Effector memory CD8-positive, alpha-beta T cell (primary cell): ENCODE measurements at places on chromosomes 12 and 14.

DNA sequence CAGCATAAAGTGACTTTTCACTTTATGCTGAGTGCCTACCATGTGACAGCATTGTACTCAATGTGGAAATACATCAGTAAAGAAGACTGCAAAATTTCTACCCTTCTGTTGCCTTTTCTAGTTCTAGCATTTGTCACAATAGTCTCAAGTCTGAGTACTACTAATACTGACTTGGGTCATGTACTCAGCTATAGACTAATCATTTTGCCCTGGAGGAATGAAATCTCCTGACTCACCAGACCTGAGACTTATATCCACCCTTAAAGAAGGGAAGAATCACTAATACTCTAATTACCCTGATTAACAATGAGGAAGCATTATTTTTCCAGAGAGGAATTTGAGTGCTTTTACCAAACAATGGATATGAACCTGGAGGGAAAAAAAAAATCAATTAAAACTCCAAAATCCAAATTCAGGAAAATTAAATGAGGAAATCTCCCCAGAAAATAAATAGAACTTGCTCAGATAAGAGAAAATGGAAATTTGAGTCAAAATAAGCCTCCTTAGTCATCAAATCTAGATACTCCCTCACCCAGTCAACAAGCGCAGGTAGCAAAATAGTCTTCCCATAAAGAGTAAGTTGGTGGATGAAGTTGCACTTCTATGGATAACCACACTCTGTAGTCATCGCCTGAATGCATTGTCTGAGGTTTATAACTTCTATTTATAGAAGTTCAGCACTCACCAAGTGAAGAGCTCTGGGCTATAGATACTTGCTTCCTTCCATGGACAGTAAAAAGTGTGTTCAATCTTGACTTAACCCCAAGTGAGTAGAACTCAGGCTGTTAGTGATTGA, 386.6 kb downstream of the SYT1 start:
- DNase-seq: no peak

DNA sequence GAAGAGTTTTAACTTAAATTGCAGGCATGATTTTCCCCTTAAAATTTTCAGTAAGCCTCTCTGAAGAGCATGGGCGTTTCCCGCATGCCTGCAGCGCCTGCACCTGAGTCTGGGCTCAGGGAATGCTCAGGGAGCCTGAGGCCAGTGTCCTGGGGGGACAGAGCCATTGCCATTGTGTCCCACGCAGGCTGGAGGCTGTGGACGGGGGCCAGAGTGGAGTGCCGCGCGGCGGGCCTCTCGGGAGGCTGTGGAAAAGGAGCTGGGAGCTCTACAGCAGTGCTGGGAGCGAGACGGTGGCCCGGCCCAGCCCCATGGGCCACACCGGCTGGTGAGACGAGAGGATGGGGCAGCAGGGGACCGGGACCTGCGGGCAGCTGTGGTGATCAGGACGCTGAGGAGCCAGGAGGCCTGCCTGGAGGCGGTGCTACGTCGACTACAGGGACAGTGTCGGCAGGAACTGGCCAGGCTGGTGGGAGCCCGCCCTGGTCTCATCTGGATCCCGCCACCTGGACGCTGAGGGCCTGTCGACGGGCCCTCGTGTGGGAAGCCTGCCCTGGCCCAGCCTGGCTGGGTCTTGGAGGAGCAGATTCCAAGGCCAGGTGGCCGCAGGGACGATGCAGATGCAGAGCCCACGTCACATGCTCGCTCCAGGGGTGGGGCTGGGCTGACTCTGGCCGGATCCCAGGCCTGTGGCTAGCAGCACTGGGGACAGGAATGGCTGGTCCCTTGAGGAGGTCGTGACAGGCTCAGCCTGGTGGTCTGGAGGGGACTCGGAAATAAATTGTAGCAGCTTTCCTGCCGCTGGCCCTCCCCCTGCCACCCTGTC, 7.6 kb downstream of the TEDC1 start:
- DNase-seq: no peak

GRCh38 chr12:4271717-4272423, 1.7 kb upstream of the CCND2 start:
- peak; percentile 82 for DNase-seq

- DNase-seq: no peak
Observed at GRCh38 chr12:108333898-108334699, 5.0 kb downstream of the CMKLR1 start.

GRCh38 chr12:120775862-120776552, 50.4 kb downstream of the ACADS start:
- DNase-seq: no peak

- no peak for DNase-seq
Observed at GRCh38 chr12:91613223-91613779, 430.7 kb upstream of the DCN start.

GRCh38 chr12:101267111-101267510, 12.8 kb upstream of the UTP20 start:
- no peak for DNase-seq

GRCh38 chr12:27541031-27541719, 17.2 kb downstream of the PPFIBP1 start:
- DNase-seq: no peak

DNA sequence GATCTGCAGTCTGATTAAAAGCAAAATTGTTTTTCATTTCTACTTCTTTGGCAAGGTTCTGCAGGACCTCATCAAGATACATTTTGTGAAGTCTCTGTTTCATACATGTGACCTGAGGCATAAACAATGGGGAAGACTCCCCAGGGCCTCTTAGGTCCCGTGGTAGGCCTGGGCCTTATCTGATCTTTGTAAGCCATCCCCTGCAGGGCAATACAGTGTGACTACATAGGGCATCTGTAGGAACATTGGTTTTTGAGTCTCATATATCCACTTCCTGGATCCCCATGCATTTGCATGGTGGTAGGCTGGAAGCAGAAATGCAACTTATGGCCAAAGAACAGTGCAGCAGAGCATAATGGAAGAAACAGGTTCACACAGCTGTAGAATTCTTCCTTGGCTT, 6.0 kb downstream of the FAR2 start:
- DNase-seq: no peak

GRCh38 chr14:20745571-20746358, at the start of gene EDDM3A:
Gene EDDM3A (plus strand): TSS chr14:20745887. CDS start chr14:20747581, 1,694 bp downstream.
- no peak for DNase-seq

GRCh38 chr12:116495260-116495659, 63.9 kb upstream of the MAP1LC3B2 start:
- DNase-seq: no peak

- DNase-seq: no peak
Observed at GRCh38 chr14:25009891-25010290, 40.1 kb downstream of the STXBP6 start.

- no peak for DNase-seq
Observed at GRCh38 chr12:71870416-71870815, 30.9 kb downstream of the TBC1D15 start.

GRCh38 chr12:53738406-53739213, 11.4 kb upstream of the CALCOCO1 start:
- DNase-seq: no peak

DNA sequence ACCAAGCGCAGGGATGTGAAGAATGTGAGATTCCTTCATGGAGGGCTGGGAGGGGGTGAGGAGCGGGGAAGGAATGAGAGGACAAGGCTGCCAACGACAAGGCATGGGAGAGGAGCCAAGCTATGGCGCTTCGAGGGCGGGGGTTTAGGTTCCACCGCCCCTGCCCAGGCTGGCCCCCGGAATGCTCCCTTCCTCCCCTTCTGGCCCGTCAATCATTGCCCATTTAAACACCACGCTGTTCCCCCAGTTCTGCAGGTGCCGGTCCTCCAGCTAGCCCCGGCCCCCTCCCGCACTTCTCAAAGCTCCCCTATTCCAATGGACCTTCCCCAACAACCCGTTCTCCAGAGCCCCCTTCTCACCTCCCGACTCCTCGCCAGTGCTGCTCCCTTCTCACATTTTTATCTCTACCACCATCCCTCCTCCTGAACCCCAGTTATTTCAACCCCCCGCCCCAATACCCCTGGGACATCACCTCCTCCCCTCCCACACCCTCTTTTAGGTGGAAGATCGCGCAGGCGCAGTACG, 428 bp downstream of the RNF41 start:
- DNase-seq: no peak

- no peak for DNase-seq
Observed at GRCh38 chr14:98008381-98009113, 1211.4 kb downstream of the VRK1 start.

- no peak for DNase-seq
Observed at GRCh38 chr12:85394065-85394464, 114.0 kb downstream of the ALX1 start.

GRCh38 chr12:97640826-97641225, 178.2 kb downstream of the RMST start:
- no peak for DNase-seq

GRCh38 chr12:109440851-109441490, 36.1 kb downstream of the KCTD10 start:
- no peak for DNase-seq

GRCh38 chr14:99268810-99269707, 2.9 kb downstream of the BCL11B start:
- DNase-seq: no peak

DNA sequence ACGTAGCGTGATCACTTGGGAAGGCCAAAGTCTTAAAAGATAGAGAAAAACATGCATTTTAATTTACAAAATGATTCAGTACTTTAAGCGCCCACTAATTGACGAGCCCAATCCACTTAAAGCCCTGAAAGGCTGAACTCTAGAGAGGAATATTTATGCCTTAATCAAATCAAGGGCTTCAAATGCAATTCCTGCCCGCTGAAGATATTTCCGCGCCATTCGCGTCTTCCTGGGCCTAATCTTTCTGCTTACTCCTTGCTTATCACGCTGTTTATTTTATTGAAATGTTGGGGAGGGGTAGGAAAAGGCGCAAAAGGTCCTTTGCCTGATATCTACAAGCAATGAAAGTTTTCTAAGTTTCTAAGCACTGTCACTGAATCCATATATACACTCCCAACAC, 4.0 kb downstream of the TBX3 start:
- no peak for DNase-seq

- no peak for DNase-seq
Observed at GRCh38 chr14:35073486-35073885, 27.4 kb downstream of the FAM177A1 start.

DNA sequence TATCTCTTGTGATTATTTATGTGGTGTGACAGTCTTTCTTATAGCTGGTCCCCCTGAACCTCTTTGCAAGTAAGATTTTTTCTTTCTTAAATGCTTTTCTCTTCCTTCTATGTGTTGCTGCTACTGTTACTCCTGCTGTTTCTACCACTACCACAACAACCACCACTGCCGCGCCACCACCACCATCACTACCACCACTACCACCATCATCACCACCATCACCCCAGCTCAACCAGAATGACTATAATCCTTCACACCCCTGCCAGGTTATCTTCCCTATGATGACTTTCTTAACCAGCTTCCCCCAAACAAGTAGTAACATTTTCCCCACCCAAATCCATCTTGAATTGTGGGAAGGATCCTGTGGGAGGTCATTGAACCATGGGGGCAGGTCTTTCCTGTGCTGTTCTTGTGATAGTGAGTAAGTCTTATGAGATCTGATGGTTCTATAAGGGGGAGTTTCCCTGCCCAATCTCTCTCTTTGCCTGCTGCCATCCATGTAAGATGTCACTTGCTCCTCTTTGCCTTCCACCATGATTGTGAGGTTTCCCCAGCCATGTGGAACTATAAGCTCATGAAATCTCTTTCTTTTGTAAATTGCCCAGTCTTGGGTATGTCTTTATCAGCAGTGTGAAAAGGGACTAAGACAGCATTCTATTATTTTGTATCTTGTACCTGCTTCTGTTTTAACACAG, 52.2 kb downstream of the CHST11 start:
- no peak for DNase-seq

DNA sequence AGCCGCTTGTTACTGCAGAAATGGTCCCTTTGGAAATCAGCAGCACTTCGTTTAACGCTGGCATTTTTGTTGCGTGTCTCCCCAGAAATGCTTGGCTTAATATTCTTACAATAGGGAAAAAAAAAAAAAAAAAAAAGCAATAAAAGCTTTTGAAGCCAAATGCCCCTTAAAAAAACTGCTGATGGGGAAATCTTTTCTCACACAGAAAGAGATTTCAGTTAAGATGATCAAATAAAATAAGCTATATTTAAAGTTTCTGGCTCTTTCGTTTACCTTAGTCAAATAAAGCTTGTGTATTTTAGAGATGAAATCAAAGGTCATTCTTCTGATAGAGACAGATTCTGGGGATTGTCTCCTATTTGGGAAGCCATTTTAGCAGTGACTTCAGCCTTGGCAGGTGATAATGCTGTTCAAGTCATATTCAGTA, 52.4 kb upstream of the FRS2 start:
- DNase-seq: no peak

DNA sequence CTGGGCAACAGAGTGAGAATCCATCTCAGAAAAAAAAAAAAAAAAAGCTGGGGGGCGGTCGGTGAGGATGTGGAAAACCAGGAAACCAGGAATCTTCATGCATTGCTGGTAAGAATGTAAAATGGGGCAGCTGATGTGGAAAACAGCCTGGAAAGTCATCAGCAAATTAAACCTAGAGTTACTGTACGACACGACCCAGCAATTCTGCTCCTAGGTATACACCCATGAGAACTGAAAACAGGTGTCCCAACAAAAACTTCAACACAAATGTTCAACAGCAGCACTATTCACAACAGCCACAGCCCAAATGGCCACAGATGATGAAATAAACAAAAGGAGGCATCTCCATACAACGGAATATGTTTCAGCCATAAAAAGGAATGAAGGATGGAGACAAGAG, 97.3 kb downstream of the NCOR2 start:
- DNase-seq: no peak

- DNase-seq: no peak
Observed at GRCh38 chr14:69963966-69964365, 84.8 kb downstream of the SMOC1 start.
